ENCODE measurements at places on chromosomes 5 and 9.

DNA sequence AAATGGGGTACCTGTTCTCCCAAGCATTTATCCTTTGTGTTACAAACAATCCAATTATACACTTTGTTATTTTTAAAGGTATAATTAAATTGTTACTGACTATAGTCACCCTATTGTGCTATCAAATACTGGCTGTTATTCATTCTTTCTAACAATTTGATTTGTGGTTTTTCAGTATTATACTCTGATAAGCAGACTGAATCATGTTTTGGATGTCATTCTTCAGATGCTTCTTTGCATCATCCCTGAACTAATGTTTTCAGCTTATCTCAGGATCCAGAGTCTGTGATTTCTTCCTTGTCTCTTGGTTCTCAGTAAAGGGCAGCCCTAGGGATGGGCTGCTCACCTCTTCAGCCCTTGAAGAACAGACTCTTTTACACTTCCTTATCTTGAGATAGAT, 177.8 kb upstream of the SGCD start:
- DNase-seq = no peak

DNA sequence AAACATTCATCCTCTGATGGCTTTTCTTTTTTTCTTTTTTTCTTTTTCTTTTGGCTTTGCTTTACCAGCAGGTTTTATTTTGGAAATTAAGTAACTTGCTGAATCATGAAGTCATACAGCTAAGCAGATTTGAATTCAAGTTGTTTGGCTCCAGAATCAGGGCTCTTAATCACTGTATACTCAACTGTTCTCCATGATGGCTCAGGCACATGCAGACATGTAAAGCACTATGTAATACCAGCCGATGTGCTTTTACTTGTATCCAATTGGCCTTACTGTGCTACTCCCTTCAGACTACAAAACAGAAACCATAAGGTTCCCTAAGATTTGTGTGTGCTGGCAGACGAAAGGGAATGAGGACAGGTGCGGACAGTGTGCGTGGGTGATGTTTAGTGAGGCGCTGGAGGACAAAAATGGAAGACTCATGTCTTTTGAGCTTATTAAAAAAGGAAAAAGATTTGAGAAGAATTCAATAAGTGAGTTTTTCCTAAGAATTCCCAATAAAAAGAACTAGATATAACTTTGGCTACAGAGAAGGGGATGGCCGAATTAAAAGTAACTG, 44.7 kb upstream of the OTP start:
- DNase-seq = no peak

DNA sequence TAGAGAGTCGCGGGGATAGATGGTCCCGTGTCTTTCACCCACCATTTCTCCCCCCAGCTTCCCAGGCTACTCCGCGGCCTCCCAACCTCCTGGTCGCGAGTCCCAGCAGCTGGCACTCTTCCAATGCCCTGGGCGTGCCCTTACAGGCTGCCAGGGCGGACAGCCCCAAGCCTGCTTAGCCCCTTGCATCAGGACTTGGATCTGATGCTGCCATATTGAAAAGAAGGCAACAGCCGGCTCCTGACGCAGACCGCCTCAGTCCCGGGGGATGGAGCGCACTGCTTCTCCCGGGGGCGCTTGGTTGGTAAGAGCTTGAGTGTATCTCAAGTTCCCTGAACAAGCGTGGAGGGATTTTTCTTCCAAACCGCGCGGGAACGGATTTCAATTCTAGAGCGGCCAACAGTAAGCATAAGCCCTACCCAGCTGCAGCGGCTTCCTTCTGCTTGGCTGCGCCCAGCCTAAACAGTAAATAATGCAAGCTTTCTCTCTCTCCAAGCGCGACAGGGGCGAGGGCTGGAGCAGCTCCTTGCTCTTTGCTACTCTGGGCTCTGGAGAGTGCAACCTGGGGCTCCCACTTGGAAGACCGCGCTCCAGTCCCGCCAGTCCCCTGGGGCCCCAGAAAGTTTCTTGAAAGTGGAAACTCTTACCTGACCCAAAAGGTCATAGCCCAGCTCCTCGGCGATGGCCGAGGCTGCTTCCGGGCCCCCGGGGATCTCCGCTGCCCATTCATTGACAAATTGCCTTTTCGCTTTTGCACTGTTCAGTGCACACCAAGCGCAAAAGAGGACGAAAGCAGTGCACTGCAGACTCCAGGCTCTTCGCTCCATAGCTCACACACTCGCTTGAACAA, 607 bp downstream of the PCSK1 start:
- no peak for DNase-seq

GRCh38 chr5:150272531-150272930, 17.0 kb downstream of the CAMK2A start:
- DNase-seq = no peak

DNA sequence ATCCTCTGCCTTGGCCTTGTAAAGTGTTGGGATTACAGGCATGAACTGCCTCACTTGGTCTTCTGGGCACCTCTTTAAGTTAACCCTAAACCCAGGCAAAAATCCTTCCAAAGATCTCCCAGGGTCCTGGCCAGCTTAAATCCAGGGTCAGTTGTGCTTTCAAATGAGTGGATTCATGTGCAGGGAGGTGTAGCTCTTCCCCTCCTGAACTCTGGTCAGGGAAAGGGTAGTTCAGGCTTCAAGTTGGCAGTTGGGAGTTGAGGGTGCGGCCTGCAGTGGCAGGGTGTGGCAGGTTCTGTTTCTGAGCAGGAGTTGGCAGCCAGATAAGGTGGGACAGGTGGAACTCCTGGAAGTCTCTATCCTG, 3.6 kb downstream of the HNRNPAB start:
- no peak for DNase-seq

All from Peyer's patch (tissue), 4 donors.